ENCODE measurements at places on chromosomes 1 and 21.
A peak's percentile ranks its signal among the peaks of the same experiment; 100 is the strongest.

DNA sequence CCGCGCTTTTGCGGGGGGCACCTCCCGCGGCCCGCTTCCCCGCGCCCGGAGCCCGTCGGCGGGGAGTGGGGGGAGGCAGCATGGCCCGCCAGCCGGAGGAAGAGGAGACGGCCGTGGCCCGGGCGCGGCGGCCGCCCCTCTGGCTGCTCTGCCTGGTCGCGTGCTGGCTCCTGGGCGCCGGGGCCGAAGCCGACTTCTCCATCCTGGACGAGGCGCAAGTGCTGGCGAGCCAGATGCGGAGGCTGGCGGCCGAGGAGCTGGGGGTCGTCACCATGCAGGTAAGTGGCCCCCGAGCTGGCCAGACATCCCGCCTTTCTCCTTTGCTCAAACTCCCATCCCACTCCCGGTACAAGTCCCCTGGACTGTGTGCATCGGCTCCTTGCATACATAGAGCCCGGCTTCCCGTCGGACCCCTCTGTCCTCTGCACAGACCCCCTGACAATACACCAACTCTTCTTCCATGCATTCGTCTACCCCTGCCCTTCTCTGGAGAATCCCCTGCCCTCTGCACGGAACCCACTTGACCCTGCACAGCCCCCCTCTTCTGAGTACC lies 812 bp downstream of the CACHD1 start:
- peak; percentile 52 for DNase-seq

- no peak for DNase-seq
Measured at GRCh38 chr1:102097451-102097850, 100.7 kb upstream of the OLFM3 start.

- no peak for DNase-seq
Measured at GRCh38 chr21:45226540-45227326, 61.0 kb downstream of the POFUT2 start.

DNA sequence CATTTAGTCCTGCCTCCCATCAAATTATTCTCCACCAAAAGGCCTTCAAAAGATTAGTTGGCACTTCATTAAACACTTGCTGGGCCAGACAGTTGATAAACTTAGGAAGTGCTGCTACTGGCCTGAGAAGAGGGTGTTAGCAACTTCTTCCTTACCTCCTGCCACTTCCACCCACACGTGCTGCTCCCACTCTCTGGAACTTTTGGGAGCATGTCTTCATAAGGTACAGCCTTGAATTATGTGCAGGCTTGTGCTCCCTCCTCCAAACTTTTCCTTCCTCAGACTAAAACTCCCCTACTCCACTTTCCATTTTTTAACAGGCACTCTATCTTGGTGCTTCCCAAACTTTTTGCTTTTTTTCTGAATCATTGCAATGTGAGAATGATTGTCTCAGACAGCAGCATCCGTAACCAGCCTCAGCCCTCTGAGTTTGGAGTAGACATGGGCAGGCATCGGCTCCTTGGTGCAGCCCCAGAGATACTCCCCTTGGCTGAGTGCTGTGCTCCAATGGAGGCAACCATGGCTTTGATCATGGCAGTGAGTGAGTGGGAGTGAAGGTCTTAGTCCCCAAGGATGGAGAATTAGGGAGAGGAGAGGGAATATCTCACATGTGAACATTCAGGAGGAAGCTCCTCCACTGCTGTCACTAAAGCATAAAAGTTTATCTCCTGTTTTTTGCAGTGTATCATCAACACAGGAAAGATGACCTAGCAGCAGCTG lies 8.7 kb upstream of the LELP1 start:
- DNase-seq, result no peak

GRCh38 chr21:44986471-44987291 lies 46.9 kb downstream of the SLX9 start:
- DNase-seq, result no peak

GRCh38 chr1:25875856-25876692 lies 566 bp upstream of the PAQR7 start:
- no peak for DNase-seq

GRCh38 chr1:55255901-55256300 lies 40.7 kb upstream of the USP24 start:
- DNase-seq, result no peak

DNA sequence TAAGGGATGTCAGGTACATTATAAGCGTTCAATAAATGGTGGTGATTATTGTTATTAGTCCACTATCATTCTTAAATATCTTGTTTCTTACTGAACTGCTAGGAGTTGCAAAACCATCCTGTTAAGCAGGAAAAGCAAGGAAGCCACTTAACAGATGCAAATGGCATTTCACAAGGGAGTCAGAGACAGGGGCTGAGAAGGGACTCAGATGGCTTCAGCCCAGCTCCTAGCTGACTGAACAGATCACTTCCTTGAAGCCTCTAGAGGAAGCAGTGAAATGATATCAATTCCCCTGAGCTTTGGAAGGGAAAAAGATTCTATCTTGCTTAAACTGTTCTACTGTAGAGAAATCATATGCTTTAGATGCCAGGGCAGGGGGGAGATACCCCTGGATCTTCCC lies 151.5 kb downstream of the ST6GALNAC5 start:
- no peak for DNase-seq

GRCh38 chr1:236916131-236916800 lies 88.0 kb downstream of the MT1HL1 start:
- no peak for DNase-seq

DNA sequence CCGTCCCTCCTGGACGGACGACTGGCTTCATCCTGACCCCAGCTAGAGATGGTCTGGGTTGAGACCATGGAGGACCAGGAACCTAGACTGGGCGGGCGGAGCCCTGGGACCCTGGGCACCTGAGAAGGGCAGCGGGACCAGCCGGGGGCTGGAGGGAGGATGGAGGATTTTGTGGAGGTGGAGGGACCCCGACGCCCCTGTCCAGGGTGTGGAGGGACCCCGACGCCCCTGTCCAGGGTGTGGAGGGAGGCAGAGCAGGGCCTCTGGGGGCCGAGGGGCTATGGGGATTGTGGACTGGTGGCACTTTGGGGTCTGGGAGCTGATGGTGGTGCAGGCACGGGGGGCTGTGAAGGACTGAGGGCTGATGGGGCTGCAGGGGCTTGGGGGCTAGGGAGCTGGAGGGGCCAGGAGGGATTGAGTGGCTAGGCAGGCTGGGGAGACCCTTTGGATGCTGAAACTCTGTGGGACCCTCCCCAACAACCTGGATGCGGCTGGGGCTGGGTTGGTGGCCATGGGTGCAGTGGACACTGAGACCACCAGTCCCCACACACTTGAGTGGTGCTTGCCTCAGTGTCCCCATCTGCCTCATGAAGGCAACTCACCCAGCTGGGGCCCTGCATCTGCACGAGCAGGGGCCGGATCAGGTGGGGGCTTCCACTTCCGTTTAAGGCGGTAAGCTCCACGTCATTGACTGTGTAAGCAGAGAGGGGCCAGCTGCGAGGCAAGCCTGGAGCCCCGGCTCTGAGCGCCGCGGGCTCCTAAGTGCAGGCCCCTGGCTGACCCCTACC lies 7.4 kb downstream of the GJC2 start:
- no peak for DNase-seq

- DNase-seq, result no peak
Measured at GRCh38 chr1:94863919-94864318, 43.8 kb downstream of the SLC44A3 start.

DNA sequence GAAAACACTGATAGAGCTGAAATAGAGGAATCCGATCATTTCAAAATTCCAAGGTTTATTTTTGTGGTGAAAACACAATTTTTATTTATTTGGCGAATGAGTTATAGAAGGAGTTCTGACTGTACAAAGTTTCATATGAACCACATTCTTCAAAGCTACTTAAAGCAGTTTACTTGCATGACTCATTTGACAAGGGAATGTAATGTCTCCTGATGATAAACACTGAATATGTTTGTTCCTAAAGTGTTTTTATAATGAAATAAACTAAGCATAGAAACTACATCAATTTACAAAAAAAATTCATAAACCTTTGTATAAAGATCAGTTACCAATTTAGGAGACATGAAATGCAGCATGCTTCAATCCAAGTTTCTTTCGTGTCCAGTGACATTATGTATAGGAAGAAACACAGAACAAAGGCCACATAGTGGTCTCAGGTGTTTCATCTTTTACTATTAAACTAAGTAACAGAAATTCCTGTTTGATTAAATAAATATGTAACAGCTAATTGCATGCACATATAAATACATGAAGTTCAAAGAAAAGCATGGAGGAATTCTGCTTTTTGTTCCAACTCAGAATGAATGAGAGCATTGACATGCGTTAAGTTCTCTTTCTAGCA lies 2.5 kb downstream of the PRKACB start:
- no peak for DNase-seq
